ENCODE measurements at places on chromosomes 2 and 18.

- DNase-seq, result no peak
Measured at GRCh38 chr18:52553441-52553840, 213.4 kb downstream of the DCC start.

DNA sequence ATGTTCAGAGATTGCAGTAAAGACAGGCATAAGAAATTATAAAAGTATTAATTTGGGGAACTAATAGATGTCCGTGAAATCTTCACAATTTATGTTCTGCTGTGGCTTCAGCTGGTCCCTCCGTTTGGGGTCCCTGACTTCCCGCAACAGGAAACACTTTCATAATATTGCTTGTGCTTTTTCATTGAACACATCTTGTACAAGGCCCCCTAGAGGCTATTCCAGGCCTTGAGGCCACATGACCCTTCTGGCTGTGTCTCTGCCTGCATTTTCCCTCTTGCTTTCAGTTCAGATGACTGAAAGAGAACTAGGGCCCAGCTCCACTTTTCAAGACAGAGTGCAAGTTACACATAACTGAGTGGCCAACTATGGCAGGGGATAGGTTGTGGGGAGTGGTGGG is 164.1 kb downstream of the TMEM247 start:
- no peak for DNase-seq

GRCh38 chr18:29063346-29063745 is 886.4 kb upstream of the CDH2 start:
- no peak for DNase-seq

GRCh38 chr2:33723329-33723728 is 124.2 kb upstream of the FAM98A start:
- DNase-seq, result no peak

Data from CD4-positive, alpha-beta T cell treated with Interleukin-15 for 4 hours (primary cell).